Tongue (tissue), 3 donors: ENCODE measurements at places on chromosomes 5 and 9.

DNA sequence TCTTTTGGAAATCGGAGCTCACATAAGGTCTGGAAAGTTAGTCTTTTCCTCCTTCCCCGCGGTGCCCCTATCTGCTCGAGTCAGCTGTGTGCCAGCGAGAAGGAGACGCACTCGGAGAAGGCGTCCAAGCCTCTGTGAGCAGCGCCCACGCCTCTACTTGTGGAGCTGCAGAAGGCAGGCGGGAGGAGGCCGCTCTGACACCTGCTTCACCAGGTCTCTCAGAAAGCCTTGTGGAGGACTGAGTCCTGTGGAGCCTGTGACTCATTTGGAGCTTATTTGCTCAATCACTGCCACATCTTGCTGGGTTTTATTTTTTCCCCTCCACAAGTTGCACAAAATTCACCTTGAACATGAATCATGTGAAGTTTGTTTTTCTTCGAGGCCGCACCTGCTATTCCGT lies 117.5 kb downstream of the IRX2 start:
- no peak for DNase-seq

GRCh38 chr5:57768745-57769144 lies 286.1 kb upstream of the ACTBL2 start:
- no peak for DNase-seq

DNA sequence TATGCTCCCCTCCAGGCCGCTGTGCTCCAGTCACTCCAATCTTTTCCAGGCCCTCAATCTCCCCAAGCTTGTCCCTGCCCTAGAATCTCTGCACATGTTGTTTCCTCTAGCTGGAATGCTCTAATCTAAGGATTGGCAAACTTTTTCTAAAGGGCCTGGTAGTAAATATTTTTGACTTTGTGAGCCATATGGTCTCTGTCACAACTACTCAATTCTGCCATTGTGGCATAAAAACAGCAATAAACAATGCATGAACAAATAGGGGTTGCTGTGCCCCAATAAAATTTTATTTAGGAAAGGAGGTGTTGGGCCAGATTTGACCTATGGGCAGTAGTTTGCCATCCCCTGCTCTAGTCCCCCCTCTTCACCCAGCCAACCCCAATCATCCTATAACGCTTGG lies 150.5 kb upstream of the LRRTM2 start:
- no peak for DNase-seq

GRCh38 chr9:128829477-128830251 lies at the start of gene SPOUT1:
SPOUT1 (minus strand) TSS chr9:128829794; CDS start chr9:128829780, 14 bp downstream.
- DNase-seq, result peak; percentile 97

GRCh38 chr5:537621-538071 lies 13.4 kb upstream of the SLC9A3 start:
- no peak for DNase-seq

DNA sequence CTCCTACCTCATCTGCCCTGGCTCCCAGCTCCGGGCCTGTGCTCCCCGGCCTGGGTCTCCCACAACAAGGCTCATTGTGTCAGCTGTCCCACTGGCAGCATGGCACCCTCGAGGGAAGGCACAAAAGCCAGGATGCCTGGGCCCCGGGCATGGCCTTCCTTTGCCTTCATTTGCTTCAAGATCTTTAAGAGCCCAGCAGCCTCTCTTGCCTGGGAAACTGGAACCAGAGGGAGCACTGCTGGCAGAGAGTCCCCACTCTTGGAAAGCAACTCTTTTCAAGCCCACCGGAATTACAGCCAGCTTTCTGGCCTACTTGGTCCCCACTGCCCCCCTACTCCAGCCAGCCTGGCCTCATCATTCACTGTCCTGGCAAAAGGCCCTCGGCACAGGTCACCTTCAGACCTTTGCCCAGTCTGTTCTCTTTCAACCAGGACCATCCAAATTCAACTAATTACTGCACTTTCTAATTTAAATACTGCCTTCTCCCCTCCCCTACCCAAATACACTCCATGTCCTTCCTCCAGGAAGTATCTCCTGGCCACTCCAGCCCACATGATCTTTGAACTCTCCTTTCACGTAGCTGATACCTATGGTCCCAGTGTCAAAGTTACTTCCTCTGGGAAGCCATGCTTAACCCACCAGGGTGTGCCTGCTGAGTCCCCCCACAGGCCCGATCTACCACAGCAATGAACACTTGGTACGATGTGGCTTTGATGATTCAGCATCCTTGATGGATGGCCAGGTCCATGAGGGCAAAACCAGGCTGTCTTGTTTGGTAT lies 8.9 kb downstream of the ZER1 start:
- no peak for DNase-seq

- peak; percentile 66 for DNase-seq
Measured at GRCh38 chr5:125411744-125412560, 665.5 kb upstream of the ZNF608 start.

GRCh38 chr5:39775086-39775796 lies 350.5 kb upstream of the DAB2 start:
- no peak for DNase-seq

DNA sequence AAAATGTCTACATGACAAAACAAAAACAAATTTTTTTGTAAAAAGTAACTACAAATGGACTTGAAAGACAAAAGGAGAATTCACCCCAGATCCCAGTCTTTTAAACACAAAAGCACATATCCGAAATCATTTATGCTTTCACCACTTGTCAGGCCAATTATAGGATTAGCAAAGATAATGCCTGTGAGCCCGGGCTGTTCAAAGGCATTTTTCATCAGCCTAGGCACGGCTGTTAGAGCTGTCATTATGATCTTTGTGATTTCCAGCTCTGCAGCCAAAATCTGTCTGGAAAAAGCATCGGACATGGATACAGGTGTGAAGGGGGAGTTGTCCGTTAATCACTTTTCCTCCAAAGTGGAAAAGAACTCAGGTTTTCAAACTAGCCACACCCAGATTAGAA lies 23.6 kb upstream of the RAB14 start:
- no peak for DNase-seq

DNA sequence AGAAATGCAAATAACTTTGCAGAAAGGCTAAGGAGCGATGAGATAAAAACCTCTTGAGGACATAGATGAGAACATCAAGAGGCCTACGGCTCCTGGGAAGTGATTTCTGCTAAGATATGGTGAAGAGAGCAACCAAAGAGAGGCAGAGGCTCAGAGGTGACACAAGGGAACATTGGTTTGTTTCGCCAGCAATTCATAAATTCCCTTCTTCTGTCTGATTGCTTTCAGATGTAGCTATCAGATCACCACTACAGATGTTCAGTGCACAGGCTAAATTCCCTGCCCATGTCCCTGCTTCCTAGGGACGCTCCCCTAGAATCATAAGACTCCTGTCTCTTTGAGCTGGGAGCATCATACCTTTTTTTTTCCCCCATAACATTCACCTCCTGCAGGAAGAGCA lies 11.2 kb downstream of the AGXT2 start:
- DNase-seq, result no peak
